Fibroblast of skin of abdomen (primary cell): ENCODE measurements at places on chromosomes 6 and 20.
A peak's percentile ranks its signal among the peaks of the same experiment; 100 is the strongest.

DNA sequence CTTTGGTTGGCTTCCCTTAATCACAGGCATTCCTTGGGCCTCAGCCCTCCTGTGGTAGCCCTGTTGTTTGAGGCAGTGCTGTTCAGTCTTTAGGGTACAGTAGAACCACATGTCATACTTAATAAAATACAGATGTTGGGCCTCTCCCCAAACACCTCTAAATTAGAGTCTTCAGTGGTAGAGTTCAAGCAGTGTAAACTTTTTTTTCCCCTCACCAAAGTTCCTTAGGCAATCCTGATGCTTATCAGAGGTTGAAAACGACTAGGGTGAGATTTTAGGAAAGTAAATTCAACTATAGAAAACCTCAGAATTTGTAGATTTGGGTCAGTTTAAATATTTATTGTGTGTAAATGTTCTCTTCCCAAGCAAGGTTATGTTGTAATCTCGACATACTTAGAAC is 44.6 kb downstream of the BLTP3A start:
- peak; percentile 5 for DNase-seq

DNA sequence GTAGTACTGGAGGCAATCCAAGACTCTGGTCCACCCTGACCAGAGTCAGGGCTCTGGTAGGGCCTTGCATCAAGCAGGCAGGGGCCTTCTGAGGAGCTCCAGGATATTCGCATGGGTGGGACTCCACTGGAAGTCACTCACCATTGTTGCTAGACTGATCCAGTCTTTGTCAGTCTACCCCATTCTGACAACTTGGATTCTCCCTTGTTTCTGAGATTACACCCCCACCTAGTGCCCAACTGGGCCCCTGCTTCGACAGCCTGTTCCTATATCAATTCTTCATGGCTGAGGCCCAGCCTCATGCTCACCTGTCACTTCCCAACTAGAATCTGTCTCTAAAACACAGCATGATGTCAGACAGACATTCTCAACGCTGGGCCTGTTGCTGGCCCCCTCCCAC is 5.2 kb downstream of the SLC35D3 start:
- DNase-seq: no peak

- DNase-seq: no peak
These were observed 182.6 kb downstream of the CDKAL1 start for GRCh38 chr6:20716865-20717264.

GRCh38 chr6:1609648-1610496 is at the start of gene FOXC1:
Gene FOXC1, plus strand, starts transcription at chr6:1609915. Its CDS starts 531 bp downstream, at chr6:1610446.
- DNase-seq: peak; percentile 85

GRCh38 chr6:31717499-31718222 is 2.5 kb downstream of the LY6G6D start:
- no peak for DNase-seq

DNA sequence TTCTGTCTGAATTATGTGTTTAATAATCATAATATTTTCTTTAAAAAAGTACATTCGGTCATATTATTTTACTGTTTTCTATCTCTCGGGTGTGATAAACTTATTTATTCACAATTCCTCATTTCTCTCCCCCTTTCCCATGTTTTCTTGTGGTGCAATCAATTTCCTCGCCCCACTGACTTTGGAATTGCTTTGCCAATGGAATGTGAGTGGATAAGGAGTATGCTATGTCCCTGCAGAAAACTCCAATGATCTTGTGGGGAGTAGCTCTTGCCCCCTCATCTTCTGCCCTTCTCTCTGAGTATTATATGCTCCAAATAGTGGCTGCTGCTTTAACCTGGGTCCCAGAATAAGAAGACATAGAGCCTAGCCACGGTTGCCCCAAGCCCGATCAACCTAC is 64.1 kb downstream of the HMGN3 start:
- no peak for DNase-seq

GRCh38 chr6:126261792-126262421 is 78.0 kb upstream of the CENPW start:
- DNase-seq: no peak

DNA sequence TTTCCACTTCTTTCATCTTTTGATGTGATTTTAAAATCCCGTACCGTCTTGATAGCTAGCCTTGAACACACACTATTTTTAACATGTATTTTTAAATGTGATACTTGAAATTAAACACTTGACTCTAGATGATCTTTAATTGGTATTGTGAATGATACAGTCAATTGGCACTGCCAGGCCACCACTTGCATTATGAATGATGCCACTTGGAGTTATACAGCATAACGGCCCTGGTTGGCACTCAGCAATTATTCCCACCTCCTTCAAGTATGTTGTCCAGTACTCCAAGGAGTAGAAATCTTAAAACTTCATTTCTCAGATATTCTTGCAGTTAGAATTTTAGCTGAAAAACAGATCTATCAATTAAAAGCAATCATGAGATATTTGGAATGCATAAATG is 62.9 kb downstream of the TENT5A start:
- no peak for DNase-seq

GRCh38 chr6:842141-842540 is 149.2 kb upstream of the EXOC2 start:
- DNase-seq: no peak

DNA sequence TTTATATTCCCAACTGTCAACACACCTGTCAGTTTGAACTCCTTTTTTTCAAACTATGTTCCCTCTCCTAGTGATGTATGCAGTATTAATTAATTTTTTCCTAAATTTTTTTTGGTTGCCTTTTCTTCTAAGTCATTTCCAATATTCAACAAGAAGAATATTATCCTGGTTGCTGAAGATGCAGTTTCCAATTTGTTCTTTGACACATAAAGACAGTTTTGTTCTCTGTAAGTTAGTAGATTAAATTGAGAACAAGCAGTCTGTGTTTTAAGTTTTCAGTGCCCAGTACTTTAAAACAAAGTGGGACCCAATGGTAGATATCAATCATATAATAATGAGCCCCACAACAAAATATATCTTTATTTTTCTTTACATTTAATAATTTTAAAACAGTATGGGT is 47.3 kb downstream of the GJA1 start:
- DNase-seq: no peak

- no peak for DNase-seq
These were observed 158.5 kb upstream of the PMEPA1 start for GRCh38 chr20:57868310-57868709.

DNA sequence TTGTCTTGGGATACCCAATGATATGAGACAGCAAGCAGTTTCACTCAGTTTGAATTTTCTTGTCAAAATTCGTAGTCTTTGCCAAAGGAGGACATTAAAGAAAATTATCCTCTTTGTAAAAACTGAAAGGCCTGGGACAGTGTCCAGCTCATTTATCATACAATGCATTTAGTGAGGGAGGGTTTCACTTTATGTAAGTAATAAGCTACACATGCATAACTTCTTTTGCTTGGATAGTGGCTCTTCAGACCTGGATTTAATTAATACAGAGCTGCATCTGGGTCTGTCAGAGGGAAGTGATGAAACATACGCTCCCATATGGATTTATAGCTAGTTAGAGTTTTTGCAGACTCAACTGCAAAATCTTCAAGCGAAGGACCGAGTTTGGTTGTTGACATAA is 175.6 kb downstream of the PHACTR1 start:
- peak; percentile 89 for DNase-seq

DNA sequence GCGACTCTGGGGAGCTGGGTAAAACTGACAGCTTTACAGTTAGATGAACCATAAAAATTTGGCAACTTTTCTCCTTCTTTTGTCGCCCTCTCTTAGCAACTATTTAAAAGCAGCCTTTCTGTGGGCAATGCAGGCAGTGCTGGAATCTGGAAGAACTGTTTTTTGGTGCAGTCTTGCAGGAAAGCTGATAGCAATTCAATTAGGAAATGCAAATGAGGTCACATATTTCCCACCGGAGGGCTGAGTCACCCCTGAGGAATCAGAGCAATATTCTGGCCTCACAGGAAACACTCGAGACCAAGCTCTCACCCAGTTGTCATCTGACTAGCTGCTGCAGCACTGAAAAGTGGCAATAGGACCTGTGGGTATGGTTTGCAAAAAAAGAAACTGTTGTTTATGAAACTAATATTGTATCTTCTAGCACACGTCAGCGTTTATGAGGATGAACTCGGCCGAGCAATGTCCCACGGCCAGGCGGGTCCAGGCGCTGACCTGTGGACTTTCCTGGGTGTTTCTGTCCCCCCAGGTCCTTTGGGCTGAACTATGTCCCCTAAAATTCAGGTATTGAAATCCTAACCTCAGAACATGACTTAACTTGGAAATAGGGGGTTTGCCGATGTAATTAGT is 312.3 kb downstream of the TAF4 start:
- DNase-seq: peak; percentile 80

DNA sequence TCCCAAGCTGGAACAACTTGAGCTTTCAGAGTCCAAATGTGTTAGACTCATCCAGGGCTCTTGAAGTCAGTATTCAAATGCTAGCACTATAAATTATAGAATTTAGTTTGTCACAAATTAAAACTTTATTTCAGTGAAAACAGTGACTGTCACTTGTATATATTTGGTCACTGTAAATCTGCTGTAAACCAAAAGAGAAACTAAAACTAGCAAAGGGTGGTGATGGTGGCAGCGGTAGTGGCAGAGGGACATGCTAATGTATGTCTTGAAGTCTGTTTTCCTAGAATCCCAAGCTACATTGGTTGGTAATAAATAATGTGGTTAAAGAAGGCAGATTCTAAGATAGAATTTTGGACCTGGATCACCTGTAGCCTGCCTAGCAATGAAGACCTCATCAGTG is 140.4 kb upstream of the CENPW start:
- no peak for DNase-seq

GRCh38 chr20:45894797-45895196 is 3.7 kb downstream of the CTSA start:
- no peak for DNase-seq

GRCh38 chr6:68880050-68880813 is 245.2 kb downstream of the ADGRB3 start:
- DNase-seq: peak; percentile 14

DNA sequence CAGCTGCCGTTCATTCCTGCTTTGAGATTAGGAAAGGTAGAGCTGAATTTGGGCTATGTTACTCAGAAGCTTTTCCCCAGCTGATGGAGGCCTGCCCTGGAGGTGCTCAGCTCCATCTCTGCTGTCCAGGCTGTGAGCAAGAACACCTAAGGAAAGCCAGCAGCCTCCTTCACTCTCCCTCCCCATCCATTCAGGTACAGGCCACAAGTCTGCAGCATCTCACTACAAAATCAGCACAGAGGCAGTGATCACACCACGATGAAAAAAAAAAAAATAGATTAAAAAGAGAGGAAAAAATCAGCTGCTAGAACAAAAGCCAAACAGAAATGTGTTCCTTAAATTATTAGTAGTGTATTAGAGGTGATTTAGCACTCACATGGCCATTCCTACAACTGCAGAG is 515.0 kb downstream of the CDH26 start:
- DNase-seq: no peak

DNA sequence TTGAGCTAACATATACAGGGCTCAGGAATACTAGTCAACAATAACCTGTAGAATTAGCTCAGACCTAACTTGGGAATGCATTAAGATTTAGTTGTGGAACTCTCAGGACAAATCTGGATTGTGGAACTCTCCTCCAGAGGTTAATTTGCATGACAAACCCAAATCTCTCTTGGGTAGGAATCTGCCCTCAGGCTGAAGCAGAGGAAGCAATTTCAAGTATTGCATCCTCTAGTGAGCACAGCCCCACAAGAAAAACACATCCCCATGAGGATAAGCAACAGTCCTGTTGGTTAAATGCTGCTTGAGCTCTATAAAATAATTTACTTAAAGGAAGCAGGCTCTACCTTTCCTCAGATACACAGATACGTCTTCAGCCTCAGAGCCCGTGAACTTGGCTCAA is 170.9 kb upstream of the STXBP5 start:
- no peak for DNase-seq

- DNase-seq: peak; percentile 95
These were observed 142.3 kb downstream of the TBXT start for GRCh38 chr6:166025149-166025898.
